ENCODE measurements at places on chromosomes 11 and 22.

GRCh38 chr11:116773203-116774097, 663 bp upstream of the BUD13 start:
- DNase-seq = no peak

GRCh38 chr11:9838961-9839360, 175.1 kb downstream of the SWAP70 start:
- no peak for DNase-seq

DNA sequence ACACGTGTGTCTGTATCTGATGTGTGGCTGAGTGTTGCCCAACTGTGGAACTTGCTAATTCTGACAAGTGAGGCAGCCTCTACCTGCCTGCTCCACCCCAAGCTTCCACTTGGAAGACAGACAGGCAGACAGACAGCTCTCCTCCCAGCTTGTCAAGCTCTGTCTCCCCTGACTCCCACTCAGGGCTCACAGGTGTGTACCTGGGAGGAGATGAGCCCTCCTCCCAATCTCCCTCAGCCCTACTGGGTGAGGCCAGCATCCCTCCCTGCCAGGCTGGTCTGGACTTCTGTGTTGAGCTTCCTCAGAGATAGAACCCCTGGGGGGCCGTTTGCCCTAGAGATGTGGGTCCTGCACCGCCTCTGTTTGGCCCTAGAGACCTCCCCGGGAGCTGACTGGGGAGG, 1.0 kb upstream of the CHRM1 start:
- no peak for DNase-seq

GRCh38 chr11:65059959-65060824, 1.8 kb upstream of the NAALADL1 start:
- no peak for DNase-seq

GRCh38 chr22:37804352-37804880, 3.3 kb upstream of the GCAT start:
- peak; percentile 73 for DNase-seq

DNA sequence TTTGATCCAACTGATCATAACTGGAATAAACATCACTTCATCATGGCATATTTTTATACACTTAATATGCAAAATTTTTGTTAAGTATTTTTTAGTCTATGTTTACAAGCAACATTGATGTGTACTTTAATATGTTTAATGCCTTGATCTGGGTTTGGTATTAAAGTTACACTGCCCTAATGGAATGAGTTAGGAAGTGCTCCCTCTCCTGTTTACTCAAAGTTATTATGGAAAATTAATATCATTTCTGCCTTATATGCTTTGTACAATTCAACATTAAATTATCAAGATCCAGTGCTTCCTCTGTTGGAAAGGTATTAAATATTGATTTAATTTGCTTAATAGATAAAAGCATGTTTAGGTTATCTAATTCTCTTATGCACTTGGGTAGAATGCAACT, 927.3 kb upstream of the RAG2 start:
- no peak for DNase-seq

DNA sequence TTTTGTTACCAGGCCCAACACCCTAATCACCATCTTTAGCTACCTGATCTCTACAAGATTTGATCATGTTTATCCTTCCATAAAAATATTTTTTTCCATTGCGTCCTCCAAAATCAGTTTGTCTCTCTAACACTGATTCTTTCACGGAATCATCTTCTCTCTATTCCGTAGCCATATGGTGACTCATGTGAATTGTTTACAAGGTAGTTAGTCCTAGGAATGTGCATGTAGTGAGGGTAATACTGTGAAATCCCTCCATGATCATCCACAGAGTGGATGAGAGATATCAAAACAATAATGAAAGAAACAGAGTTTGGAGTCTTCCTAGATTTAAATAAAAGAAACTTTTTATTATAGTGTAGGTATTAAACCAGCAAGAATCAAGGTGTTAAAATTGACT, 230.2 kb downstream of the METTL15 start:
- DNase-seq = no peak

GRCh38 chr22:38446018-38446601, 8.9 kb downstream of the KCNJ4 start:
- DNase-seq = no peak

- DNase-seq = peak; percentile 33
Observed at GRCh38 chr22:47064416-47064815, 302.0 kb downstream of the TBC1D22A start.

GRCh38 chr11:26983645-26984044, 10.3 kb upstream of the FIBIN start:
- no peak for DNase-seq

DNA sequence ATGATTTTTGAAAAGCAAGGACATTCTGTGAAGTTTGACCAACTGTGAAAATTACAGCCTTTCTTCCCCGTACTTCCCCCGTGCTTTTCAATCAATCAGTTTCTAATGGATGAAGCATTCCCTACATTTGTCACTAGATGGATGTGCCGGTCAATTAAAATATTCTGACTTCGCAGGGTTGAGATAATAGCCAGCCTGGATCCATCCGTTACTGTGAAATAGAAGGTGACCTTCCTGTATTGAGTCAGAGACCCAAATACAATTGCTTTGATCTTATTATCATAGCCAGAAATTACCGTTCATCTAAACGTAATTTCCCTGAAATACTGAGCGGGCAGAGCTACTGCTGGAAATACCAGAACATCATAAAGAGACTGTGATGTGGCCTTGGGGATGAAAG, 21.1 kb upstream of the PARVB start:
- no peak for DNase-seq

- DNase-seq = no peak
Observed at GRCh38 chr11:134610116-134610910, 198.3 kb upstream of the B3GAT1 start.

GRCh38 chr11:106234794-106235193, 157.3 kb downstream of the AASDHPPT start:
- DNase-seq = no peak

DNA sequence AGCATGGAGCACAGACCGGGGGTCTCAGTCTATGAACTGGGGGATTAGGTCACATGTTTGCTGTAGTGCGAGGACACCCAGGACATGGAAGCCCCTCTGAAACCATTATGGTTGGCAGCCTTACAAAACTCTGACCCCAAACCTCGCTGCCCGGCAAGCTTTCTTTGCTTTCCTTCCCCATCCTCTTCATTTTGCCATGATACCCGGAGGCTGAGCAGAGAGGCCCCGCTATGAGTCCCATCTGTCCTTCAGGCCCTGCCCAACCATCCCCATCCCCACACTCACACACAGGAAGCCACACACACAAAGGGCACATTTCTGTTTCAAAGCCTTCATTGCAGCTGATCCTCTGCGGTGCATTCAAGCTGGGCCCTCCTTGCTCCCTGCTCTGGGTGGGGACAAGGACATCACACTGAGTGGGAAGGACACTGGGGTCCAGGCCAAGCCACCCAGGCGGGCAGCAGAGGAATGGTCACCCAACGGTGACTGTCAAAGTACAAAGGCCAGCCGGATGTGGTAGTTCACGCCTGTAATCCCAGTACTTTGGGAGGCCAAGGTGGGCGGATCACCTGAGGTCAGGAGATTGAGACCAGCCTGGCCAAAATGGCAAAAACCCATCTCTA, 176.5 kb downstream of the CTTN start:
- DNase-seq = no peak

- DNase-seq = no peak
Observed at GRCh38 chr11:126499131-126499752, 143.8 kb downstream of the ST3GAL4 start.

DNA sequence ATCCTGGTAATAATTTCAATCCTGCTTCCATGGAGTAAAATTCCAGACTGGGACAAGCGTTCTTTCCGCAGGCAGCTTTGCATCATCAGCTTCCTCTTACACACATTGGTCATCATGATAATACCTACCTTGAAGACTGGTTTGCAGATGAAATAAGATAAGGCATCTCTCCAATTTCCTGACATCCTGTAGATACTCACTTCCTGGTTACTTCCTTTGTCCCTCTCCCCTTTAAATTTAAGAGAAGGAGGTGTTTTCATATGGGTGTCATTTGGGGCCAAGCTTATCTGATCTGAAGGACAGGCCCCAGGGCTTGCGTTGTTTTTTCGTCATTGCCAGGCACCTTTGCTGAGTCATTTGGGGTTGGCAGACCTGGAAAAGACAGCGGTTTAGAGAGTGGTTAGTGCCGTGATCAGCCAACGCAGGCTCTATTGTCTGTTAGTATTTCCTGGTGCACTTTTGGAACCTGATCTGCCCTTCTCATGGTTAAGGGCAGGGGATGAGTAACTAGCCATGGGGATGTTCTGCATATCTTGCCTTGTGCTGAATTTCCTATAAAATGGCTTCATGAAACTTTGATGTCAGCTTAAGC, 24.1 kb downstream of the GRAMD1B start:
- DNase-seq = no peak

DNA sequence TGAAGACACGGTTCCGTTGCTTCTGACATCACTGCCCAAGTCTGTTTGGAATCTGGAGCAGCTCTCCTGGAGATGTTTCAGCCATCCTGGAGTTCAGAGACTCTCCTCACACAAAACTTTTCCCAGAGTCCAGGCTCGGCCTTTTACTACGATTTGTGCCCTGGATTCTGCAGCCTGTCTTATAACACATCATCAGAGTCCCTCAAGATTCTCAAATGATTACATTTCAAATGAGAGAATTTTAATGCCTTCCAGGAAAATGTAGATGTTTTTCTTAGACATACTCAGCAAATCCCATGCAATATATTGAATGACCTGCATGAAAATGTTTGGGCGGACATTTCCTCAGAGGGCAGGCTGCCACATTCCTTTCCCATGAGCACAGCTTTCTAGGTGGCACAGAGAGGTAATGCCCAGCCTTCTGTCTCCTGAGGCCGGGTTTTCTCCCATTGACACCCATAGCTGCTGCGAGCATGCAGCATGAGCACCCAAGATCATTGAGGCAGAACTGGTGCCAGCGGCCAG, 129.1 kb downstream of the SNX19 start:
- no peak for DNase-seq

GRCh38 chr11:132430429-132431062, 1060.1 kb downstream of the NTM start:
- DNase-seq = peak; percentile 59

DNA sequence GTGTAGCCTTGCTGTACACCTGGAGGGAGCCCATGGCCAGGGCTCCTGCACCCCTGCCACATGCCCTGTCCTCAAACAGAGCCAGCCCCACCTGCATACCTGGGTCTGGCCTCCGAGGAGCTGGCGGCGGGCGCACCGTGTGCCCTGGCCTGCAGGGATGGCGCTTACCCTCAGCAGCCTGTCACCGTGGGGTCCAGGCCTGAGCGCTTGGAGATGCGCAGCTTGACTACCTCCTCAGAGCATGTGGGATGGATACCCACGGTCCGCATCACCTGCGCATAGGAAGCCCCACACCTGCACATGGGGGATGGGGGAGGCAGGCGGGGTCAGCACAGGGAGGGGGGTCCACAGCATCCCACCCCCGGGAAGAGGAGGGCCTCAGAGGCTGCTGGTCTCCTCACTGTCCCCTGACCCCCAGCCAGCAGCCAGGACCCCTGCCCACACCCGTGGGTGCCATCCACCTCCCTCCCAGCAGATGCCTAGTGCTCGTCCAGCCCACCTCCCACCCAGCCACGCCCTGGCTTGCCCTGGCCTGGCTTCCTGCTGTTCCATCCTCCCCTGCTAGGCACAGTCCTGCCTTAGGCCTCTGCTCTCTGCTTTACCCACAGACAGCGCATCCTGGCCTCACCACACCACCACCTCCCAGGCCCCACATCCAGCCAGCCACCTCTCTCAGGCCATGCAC, 22.4 kb upstream of the GNB1L start:
- peak; percentile 39 for DNase-seq

DNA sequence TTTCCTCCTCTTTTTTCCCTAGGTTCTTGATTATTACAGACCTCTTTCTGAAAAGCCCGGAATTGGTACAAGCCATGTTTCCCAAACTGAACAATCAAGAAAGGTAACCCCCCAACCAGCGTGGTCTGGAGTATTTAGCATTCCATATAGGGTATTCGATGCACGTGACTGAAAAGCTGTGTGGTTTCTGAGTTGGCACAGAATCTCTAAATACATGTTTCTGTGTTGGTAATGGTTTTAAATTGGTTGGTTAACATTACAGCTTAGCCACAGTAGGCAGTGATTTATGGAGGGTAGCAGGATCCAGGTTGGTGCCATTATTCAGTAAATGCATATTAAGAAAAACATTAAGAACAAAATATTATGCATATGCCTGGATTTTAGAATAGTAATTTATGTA, 46.8 kb downstream of the ATXN10 start:
- DNase-seq = no peak

- no peak for DNase-seq
Observed at GRCh38 chr11:62713343-62713742, 5.9 kb downstream of the GNG3 start.

DNA sequence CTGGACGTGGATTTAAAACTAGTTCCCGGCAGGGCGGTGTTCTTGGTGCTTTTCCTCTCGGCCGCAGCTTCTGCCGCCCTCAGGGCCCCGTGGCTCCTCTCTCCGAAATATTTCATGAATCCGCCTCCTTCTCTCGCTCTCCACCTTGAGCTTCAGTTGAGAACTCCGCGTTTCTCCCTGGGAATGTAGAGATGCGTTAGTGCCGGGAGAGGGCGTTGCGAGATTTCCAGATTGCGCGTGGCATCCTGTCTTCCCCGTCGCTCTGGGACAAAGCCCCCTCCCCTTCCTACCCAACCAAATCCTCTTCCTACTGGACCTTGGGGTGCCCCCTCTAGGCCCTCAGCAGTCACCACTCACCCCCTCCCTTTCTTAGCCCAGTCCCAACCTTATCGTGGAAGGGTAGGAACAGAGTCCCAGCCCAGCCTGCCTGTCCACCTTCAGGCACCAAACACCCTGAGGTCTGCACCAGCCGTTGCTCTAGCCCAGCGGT, 15.5 kb upstream of the RAC2 start:
- DNase-seq = peak; percentile 58

DNA sequence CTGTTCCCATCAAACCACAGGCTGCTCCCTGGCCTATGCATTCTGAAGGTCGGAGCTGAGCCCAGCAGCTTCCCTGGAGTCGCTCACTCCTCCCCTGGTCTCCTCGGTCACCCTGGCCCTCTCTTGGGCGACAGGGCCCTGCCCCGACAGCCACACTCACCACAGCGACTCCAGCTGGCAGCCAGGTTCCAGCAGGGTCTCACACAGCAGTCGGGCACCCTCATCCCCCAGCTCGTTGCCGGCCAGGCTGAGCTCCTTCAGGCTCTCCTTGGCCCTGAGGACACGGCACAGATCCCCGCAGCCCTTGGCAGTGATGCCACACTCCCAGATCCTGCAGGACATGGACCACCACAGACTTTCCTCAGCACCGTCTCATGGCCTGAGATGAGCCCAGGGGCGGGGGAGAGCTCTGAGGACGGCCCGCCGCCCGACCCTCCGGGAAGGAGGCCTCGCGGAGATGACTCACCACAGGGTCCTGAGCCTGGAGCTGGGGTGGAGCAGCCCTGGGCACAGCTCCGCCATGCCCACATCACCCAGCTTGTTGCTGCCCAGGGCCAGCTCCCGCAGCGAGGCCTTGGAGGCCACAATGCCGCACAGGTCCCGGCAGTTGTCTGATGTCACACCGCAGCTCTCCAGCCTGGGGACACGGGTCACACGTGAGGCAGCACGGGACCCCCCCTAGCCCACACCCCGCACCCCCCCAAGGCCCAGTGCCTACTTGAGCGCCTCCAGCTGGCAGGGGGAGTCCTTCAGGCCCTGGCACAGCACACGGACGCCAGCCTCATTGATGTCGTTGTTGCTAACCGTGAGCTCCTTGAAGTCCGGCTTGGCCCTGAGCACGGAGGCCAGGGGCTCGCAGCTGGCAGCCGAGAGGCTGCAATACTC, 8.5 kb downstream of the RNH1 start:
- peak; percentile 28 for DNase-seq

- DNase-seq = no peak
Observed at GRCh38 chr11:106021181-106021966, 666 bp downstream of the MSANTD4 start.

Measured in SK-N-SH (cell line).